ENCODE measurements at places on chromosomes 7 and 10.

- DNase-seq, result no peak
These were observed 25.3 kb upstream of the PWWP2B start for GRCh38 chr10:132371641-132372081.

GRCh38 chr7:46658281-46658680 is 737.2 kb upstream of the IGFBP3 start:
- no peak for DNase-seq

DNA sequence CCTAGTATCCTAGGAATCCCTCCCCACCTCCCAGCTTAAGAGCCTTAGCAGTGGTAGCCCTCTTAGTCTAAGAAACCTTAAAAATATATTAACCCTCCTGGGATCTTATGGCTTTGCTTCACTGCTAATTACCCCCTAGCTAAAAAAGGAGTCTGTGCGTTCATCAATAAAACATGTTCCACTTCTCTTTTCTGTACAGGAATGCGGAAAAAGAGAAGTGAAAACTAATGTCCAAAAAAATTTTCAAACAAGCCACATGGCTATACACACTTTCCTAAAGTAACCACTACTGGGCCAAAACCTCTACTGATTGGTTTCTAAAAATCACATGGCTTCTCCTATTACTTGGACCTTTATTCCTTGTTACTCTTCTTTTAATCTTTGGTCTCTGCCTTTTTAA is 667.1 kb upstream of the LRRTM3 start:
- DNase-seq, result no peak

DNA sequence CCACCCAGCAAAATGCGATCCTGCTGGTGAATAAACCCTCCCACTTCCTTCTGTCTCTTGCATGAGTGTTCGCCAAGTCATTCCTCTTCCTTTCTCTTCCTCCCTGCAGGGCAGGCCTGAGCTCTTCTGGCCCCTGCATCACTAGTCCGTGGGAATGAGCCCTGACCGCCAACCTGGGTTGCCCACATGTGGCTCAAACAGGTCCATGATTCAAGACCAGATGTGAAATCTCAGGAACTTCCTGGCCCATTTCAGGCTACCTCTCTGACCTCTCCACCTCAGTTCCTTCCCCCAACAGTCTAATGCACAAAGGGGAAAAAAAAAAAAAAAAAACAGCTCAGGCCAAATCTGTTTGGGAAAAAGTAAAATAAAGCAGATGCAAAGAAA is 5.4 kb upstream of the YWHAG start:
- no peak for DNase-seq

DNA sequence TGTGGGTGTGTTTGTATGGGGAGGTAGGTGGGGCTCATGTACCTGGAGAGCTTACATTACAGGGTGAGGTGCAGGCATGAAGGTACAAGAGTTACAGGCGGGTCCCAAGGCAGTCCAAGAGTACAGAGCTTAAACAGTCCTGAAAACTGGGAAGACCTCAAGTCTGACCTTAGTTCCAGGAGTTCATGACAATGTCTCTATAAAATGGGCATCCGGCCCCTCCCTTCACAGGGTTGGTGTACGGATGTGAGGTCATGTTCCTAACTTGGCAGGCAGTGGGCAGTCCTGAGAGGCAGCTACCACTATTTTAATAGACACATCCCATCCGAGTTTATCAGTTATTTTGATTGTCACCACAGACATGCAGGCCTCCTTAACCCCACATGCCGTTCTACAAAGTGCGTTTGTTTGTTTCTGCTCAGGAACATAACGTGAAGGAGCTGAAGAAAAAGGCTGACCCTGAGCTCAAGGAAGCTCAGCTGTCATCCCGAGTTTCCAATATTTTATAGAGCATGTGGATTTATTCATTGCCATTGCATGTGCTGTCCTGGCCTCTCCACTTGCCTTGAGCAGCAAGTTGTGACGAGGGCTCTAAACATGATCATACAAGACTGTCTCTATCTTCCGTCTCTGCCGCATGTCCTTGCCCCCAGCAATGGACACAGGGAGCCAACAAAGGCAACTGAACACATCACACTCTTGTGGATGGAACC is 647.5 kb upstream of the IGFBP3 start:
- DNase-seq, result no peak

DNA sequence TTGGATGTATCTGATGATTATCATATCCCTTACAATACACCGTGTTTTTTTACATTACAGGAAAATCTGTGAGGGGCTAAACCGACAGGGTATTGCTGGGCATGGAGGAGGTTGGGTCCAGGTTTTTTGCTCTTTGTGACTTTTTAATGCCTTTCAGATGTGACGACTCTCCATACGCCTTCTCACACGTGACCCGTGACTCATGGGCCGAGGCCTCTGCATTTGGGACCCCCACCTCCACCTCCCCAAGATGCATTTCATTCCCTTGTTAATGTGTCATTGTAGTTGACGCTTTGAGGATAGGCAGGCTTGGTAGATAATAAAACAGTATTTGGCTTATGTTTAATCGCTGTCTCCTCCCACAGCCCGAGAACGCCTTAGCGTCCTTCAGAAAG is 95.3 kb downstream of the CUX1 start:
- DNase-seq, result no peak

- no peak for DNase-seq
These were observed 37.0 kb upstream of the TMEM72 start for GRCh38 chr10:44874166-44874565.
